ENCODE measurements at places on chromosomes 12 and 14. TPM values are rescaled to one million over a fixed set of nuclear protein-coding genes. Genes with fewer than 3 reads are reported as not detected.

- DNase-seq = no peak
Measured at GRCh38 chr12:97293541-97293940, 169.1 kb upstream of the RMST start.

Gene FAIM2
- total RNA-seq = 2.8 TPM

DNA sequence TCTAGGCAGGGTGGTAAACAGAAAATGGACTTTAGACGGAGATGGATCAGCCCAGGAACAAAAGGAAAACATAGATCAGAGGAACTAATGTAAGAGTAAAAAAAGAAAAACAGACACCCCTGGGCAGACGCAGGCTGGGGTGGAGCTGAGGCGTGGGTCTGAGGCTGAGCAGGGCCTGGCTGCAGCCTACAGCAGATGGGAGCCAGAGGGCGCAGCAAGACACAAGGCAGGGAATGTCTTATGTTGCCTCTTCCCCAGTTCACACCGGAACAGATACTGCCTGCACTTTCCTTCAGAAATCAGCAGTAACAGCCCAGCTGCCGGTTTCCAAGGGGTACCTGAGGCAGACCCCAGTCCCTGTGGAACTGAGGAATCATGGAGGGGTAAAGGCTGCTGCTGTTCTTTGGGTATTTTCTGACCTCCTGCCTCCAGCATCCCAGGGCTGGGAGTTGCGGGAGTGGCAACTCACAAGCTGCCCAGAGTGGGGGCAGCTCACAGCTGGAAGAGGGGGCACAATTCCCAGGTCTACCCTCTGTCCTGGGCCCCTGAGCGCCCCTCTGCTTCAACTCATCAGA, 9.8 kb downstream of the ZNF605 start:
- no peak for DNase-seq

- no peak for DNase-seq
Measured at GRCh38 chr14:87805315-87805723, 187.7 kb downstream of the GALC start.

- no peak for DNase-seq
Measured at GRCh38 chr12:75960086-75960910, 71.3 kb downstream of the PHLDA1 start.

DNA sequence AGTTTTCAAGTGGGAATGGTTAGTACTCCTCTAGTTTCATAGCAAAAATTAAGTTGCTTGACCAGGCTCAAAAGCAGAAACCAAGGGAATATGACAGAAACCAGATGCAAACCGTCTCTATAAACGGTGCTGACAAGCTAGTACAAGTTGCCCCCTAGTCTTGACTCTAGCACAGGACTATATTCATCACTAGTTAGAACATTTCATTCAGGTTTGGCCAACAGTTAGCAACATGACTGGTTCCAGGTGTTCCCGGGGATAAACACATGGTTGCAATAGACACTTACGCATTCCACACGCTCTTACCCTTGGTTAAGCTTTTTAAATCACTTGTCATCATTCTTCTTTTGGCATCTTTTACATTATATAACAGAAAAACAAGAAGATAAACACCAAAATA, 103.6 kb downstream of the SCFD1 start:
- DNase-seq = no peak

DNA sequence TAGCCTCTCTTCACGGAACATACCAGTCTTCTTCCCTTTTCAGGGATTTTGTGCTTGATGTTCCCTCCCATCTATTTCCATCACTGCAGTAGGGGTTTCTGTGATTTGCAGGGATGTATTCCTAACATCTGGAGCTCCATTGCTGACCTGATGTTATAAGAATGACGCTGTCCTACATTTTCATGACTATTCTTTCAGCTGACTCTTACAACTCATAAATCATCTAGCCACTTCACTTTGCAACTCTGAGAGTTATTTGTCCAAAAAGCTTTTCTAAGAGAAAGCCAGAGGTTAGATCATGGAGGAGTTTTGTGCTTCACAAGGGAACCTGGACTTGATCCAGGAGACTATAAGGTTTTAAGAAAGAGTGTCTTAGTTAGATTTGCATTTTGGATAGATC, 116.6 kb upstream of the FAR2 start:
- no peak for DNase-seq

DNA sequence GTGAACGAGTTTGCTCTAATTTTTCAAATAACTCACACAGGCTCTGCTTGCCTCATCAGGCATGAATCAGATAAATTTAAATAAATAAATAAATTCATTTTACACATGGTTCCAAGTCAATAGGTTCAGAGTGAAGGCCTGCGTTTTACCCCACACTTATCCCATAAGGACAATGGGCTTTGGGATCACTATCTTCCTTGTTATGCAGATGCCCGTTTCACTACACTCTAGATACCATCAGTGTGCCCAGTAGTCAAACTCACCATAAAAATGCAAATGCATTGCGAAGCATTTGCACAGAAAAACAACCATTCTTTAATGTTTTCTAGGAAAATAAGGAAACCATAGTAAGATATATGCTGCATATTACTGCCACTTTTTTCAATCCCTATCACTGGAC, 155.9 kb upstream of the CCDC196 start:
- no peak for DNase-seq

DNA sequence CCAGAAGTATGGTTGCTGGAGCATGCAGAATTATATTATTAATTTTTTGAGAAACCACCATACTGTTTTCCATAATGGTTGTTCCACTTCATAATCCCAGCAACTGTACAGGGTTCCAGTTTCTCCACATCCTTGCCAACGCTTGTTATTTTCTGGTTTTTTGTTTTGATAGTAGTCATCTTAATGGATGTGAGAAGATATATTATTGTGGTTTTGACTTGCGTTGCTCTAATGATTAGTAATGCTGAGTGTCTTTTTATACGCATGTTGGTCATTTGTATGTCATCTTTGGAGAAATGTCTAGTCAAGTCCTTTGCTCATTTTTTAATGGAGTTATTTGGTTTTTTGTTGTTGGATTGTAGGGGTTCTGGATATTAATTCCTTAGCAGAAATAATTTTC, 58.1 kb downstream of the DAAM1 start:
- no peak for DNase-seq

Gene SLCO1B3
- total RNA-seq = not detected

Gene RNFT2
- 1.1 TPM for total RNA-seq

Gene RNF212B
- total RNA-seq = not detected

- peak; percentile 43 for DNase-seq
Measured at GRCh38 chr14:94601884-94602391, 10.3 kb upstream of the SERPINA3 start.

GRCh38 chr14:81537193-81537592, 3.5 kb upstream of the SEL1L start:
- no peak for DNase-seq

Gene FGF23
- total RNA-seq = not detected

Gene CLEC1A
- total RNA-seq = 3.7 TPM
